ENCODE measurements at places on chromosomes 2 and 18.

DNA sequence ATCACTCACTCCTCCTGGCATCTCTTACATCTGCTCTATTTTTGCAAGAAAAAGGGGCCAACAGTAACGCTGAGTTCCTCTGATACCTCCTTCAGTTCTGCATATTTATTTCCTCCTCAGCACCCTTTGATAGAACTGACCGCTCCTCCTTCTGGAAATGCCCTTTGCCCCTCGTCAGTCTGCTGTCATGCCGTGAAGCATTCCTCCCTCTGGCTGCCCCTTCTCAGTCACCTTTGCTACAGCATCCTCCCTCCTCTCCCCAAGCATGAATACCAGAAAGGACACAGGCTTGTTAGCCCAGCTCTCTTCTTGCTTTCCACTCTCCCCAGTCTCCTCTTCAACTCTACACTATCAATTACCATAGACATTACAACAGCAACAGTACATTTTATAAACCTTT, 135.4 kb downstream of the NBAS start:
- no peak for DNase-seq

DNA sequence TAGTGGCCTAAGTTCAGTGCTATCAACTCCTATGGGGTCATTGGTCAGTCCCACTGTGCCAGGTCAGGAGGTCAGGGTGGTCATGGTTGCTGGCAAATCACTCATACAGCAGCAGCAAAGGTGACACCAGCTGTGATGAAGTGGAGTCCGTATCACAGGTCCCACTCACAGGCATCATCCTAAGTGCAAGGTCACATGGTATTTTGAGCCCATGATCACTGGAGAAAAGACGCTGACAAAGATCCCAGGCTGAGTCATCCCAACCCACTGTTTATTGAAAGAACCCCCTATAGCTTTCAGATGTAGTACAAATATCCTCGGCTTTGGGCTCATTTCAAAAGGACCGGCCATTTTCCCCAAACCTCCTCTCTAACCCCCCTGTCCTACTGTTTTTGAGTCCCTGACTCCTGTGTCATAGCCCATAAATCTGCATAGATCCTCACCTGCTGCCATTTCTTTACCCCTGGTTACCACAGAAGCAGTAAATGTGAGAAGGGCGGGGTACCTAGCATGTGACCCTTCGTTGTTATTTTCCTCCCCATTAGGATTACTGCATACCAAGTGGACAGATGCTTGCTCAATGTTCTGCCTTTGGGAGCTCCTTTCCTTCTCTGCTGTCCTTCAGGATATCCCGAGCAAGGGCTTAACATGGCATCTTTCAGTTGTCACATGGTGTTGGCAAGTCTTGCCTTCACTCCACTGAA, 107.7 kb downstream of the COL6A3 start:
- DNase-seq = peak; percentile 88

DNA sequence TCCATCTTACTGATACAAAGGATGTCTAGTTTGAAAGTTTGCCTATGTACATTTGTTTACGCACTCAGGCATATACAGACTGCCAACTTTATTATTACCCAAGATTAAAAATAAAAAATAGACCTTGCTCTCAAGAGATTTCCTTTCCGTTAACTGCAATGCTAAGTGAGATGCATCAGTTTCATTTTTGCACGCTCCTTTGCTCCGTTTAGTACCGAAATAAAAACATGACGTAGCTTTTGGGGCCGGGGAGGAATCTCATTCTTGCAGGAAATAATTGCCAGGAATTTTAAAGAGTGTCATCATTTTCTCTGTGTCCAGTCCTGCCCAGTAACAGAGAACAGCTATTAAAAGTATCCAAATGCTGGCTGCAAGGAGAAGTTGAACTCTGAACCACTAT, 169.5 kb downstream of the SLC8A1 start:
- peak; percentile 38 for DNase-seq

DNA sequence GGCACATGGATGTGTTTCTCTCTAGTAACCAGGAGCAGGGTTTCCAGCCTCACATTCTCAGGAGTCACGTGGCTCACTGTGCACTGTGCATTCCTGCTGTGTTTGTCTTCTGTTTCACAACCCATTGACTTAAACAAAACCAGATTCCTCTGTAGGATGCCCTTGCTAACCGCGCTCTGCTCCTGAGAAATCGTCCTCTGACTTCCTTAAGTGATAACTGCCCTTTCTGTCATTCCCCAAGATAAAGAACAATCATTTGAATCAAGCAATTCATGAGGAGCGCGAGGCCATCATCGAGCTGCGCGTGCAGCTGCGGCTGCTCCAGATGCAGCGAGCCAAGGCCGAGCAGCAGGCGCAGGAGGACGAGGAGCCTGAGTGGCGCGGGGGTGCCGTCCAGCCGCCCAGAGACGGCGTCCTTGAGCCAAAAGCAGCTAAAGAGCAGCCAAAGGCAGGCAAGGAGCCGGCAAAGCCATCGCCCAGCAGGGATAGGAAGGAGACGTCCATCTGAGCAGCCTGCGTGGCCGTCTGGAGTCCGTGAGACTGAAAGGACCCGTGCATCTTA, 60.2 kb downstream of the RALBP1 start:
- DNase-seq = peak; percentile 98

DNA sequence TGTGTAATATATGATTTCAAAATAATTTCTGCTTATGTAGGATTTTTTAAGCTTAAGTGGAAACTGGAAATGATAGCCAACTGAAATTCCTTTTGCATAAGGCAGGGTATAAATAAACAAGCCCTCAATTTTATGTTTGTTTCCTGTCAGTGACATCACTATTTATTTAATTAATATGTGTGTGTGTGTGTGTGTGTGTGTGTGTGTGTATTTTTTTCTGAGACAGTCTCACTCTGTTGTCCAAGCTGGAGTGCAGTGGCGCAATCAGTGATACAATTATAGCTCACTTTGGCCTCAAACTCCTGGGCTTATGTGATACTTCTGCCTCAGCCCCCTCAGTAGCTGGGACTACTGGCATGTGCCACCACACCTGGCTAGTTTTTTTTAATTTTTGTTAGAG, 29.3 kb upstream of the CYP20A1 start:
- DNase-seq = no peak
